Neural progenitor cell (in vitro differentiated cells): ENCODE measurements at places on chromosomes 4 and X. TPM values are rescaled to one million over a fixed set of nuclear protein-coding genes. Genes with fewer than 3 reads are reported as not detected.

Gene NKX3-2
- 0.40 TPM in 1 of 2 replicates, not detected in the other for total RNA-seq

DNA sequence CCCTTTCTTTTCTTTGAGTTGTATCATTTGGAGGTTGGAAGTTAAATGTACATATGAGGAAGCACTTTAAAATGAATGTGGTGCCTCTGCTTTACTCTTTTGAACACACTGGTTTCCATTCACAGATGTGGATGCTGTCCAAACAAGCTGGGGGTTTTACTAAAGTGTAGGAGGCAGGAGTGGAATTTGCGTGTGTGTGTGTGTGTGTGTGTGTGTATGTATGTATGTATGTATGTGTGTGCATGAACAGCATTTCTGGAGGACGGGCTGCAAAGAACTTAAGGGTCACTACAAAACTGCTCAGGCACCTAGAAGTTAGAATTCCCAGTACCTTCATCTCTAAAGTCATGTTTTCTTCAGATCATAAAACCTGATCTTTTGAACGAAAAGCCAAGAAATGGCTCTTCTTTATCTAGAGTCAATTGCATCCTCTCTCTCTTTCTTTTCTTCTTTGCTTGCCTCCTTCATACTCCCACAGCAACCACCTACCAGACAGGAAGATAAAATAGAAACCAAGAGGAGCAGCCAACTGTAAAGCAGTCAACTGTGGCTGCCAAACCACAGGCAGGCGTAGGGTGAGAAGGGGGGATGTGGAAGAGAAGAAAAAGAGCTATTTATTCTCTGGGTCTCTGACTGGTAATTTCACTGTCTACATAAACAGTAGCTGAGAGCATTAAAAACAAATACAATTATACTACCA lies 177.0 kb upstream of the RASGEF1B start:
- no peak for DNase-seq
- H3K27me3 ChIP-seq: peaks cover 28% of the 10 kb centered on the region
- H3K4me3 ChIP-seq: no peak overlapping the region
- H3K4me1 ChIP-seq: peaks cover 7% of the 10 kb centered on the region
- H3K27ac ChIP-seq: no peak overlapping the region

DNA sequence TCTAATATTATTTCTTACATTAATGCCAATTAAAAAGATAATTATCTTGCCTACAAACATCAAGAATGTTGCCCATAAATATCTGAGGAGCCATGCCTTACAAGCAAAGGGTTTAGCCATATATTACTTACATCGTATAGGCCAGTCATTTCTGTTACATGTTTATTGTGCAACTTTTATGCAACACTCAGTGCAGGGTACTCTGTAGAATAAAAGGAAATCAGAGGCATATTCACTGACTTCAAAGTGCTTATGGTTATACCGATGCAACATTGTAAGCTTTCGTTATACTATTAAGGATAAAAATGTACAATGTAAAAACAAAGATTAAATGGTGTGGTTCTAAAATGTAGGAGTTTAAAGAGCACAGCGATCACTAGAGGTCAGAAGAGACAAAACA lies 315.9 kb downstream of the PCDH10 start:
- no peak for DNase-seq
- no peak overlapping the region for H3K27ac ChIP-seq
- H3K27me3 ChIP-seq: no peaks in the 10 kb centered on the region

- no peak overlapping the region for H3K27ac ChIP-seq
- no peaks in the 10 kb centered on the region for H3K27me3 ChIP-seq
- no peak overlapping the region for H3K4me3 ChIP-seq
Observed at GRCh38 chr4:182221987-182222386, 21.2 kb upstream of the TENM3 start.

GRCh38 chr4:68490826-68491457 lies 43.7 kb downstream of the TMPRSS11E start:
- H3K27me3 ChIP-seq: no peaks in the 10 kb centered on the region
- H3K36me3 ChIP-seq: no peaks in the 10 kb centered on the region
- no peak for DNase-seq
- H3K27ac ChIP-seq: no peak overlapping the region
- no peak overlapping the region for H3K4me3 ChIP-seq
- H3K4me1 ChIP-seq: no peaks in the 10 kb centered on the region

DNA sequence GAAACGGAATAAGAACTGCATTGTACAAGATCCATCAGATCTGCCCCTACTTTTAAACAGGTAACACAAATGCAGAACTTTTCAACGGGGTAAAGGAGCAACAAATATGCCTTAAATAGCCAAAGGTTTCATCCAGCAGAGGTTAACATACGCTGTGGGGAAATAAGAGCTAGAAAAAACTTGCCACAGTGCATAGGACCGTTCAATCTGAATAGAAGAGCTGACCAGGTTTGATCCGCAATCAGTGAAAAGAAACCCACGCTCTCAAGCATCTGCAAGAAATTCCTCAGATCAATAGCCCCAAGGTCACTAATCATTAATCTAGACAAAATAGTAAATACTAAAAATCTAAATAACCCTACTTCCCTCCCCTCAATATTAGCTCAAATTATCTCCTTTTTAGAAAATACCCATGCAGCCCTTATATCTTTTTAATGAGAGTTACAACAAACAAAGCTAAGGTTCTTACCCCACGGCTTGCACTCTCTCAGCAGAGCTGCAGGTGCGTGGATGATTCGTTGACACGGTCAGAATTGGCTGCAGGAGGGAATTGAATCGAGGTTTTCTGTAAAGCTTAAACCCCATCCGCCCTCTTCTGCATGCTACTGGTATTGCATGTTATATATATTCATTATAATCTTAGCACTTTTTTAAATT lies at the start of gene TLR10:
Gene TLR10 (minus strand): TSS at position 539 of the 657 bp plus-strand sequence. CDS start 7,400 bp downstream, outside the sequence.
- no peaks in the 10 kb centered on the region for H3K4me1 ChIP-seq
- peak; percentile 77 for DNase-seq
- no peaks in the 10 kb centered on the region for H3K27me3 ChIP-seq
- H3K4me3 ChIP-seq: no peak within 1 kb of the TSS
- no peak within 1 kb of the TSS for H3K27ac ChIP-seq

GRCh38 chr4:86557526-86557925 lies 36.6 kb upstream of the PTPN13 start:
- no peaks in the 10 kb centered on the region for H3K36me3 ChIP-seq
- no peak for DNase-seq
- no peak overlapping the region for H3K4me3 ChIP-seq

DNA sequence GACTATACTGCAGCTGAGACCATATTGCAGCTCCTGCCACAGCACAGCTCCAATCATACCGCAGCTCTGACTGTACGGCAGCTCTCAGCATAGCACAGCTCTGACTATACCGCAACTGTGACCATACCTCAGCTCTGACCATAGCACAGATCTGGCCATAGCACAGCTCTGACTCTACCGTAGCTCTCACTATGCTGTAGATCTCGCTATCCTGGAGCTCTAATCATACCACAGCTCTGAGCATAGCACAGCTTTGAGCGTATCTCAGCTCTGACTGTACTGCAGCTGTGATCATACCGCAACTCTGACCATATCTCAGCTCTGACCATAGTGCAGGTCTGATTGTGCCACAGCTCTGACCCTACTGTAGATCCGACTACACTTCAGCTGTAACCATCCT lies 139.2 kb downstream of the ASMT start:
- no peaks in the 10 kb centered on the region for H3K36me3 ChIP-seq
- no peak overlapping the region for H3K27ac ChIP-seq
- H3K4me1 ChIP-seq: no peaks in the 10 kb centered on the region
- DNase-seq: no peak

- no peak overlapping the region for H3K4me3 ChIP-seq
- H3K36me3 ChIP-seq: no peaks in the 10 kb centered on the region
- no peaks in the 10 kb centered on the region for H3K27me3 ChIP-seq
- H3K4me1 ChIP-seq: peaks cover 2% of the 10 kb centered on the region
- no peak overlapping the region for H3K27ac ChIP-seq
Observed at GRCh38 chr4:164446516-164446915, 307.4 kb upstream of the SMIM31 start.

DNA sequence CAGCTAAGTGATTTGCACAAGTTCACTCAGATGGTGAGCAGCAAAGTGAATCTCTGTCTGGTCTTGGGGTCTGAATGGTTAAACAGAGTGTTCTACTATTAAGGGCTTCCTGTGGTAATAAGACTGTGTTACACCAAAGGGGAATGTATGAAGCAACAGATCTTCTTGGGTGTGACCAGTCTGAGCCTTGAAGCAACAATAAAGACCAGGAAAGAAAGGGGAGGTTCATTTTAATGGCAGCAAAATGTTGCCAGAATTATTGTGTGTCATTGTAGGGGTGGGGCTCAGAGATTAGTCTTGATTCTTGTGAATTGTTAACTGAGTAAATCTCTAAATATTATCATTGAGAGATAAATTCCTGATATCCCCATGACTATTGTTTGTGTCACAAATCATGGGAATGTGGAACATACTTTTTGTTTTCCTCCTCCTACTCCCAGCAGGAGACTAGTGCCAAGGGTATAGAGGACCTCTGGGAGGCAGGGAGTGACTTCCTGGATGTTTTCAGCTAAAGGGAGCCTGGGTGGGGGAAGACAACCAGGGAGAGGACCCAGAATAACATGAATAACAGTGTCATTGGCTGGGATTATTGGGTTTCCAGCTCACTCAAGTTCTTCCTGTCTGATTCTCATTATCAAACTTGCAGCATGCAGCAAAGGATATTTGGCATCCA lies 141.4 kb upstream of the PAK3 start:
- DNase-seq: no peak
- no peaks in the 10 kb centered on the region for H3K4me1 ChIP-seq
- no peak overlapping the region for H3K27ac ChIP-seq

Gene TECRL
- not detected in 2 replicates for total RNA-seq

Gene RS1
- not detected in 2 replicates for total RNA-seq

DNA sequence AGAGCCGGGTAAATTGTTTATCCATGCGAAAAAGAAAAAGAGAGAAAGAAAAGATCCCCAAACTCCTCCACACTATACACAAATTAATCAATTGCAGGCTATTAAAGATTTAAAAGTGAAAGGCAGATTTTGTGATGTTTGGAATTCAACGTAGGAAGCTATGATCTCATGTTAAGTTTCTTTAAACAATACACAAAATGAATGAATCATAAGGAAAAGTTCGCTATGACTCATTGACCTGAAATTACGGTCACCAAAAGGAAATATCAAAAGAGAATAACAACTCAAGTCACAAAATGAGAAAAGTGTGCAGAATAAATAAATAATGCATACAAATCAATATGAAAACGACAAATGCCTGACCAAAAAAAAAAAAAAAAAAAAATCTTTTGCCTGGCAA lies 28.6 kb downstream of the CLNK start:
- H3K27ac ChIP-seq: no peak overlapping the region
- no peak for DNase-seq
- H3K27me3 ChIP-seq: no peaks in the 10 kb centered on the region
- H3K36me3 ChIP-seq: no peaks in the 10 kb centered on the region
- no peaks in the 10 kb centered on the region for H3K4me1 ChIP-seq

Gene HTN1
- not detected in 2 replicates for total RNA-seq

DNA sequence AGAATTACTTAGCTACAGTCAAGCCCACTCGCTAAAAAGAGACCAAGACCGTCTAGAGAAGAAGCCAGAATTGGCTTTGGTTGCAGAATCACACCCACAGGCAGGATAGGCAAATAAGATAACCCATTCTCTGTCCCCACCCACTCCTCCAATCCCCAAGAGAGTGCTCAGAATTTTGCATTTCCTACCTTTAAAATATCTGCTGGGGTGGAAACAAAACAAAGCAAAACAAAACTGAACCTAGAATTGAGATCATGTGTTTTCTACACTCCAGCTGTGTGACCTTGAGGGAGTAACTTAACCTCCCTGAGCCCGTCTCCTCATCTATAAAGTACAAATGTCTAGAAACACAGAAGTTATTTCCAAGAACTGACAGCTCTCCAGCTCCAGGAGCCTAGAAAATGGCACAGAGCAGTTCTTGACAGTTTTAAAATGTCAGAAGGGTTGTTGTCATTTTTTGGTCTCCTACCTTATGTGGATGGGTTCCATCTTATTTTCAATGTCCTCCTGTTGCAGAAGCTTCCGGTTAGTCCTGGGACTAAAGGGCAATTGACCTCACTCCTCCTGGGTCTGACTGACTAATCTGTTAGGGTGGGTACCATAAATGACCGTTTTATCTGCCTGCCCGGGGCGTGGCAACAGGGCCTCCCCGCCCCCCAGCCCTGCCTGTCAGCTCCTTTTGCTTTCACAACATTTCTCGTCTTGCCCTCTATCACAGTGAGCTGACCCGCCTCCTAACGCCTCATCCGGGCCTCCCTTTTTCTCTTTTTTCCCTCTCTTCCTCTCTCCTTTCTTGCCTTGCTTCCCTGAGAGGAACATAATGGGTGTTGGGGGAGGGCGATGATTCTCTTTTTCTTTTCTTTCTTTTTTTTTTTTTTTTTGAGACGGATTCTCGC lies 114.0 kb downstream of the RBM47 start:
- H3K27me3 ChIP-seq: no peaks in the 10 kb centered on the region
- H3K27ac ChIP-seq: no peak overlapping the region
- H3K4me3 ChIP-seq: no peak overlapping the region
- no peaks in the 10 kb centered on the region for H3K36me3 ChIP-seq
- DNase-seq: peak; percentile 11

DNA sequence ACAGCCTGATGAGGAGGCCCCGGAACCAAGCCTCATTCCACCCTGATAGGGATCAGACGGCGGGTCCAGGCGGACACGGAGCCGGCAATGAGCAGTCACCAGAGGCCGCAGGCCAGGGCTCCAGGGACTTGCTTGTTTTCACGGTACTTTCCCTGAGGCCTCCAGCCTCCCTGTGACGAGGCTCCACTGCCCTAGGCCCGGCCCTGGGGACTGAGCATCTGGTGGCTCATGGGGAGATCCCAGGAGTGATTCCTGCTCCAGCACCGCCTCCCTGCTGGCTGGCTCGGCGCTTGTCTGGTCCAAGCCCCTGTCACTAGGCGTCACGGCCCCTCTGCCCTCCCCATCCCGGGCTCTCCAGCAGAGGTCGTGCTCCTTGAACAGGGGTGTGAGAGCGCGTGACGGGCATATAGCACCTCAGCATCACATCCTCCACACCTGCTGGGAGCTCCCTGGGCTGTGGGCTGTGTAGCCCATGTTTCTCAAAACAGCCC lies 14.1 kb downstream of the HTRA3 start:
- no peaks in the 10 kb centered on the region for H3K27me3 ChIP-seq
- H3K36me3 ChIP-seq: no peaks in the 10 kb centered on the region
- no peaks in the 10 kb centered on the region for H3K4me1 ChIP-seq
- DNase-seq: no peak
- no peak overlapping the region for H3K4me3 ChIP-seq

Gene PFKFB1
- 0.17 and 0.74 TPM in 2 replicates for total RNA-seq

- H3K27me3 ChIP-seq: no peaks in the 10 kb centered on the region
- no peaks in the 10 kb centered on the region for H3K36me3 ChIP-seq
- no peak overlapping the region for H3K4me3 ChIP-seq
- DNase-seq: no peak
Observed at GRCh38 chr4:155975511-155975910, 21.8 kb upstream of the CTSO start.

Gene PTCHD1
- total RNA-seq: 0.03 and 0.07 TPM in 2 replicates
